ENCODE measurements at places on chromosomes 12 and 14.

DNA sequence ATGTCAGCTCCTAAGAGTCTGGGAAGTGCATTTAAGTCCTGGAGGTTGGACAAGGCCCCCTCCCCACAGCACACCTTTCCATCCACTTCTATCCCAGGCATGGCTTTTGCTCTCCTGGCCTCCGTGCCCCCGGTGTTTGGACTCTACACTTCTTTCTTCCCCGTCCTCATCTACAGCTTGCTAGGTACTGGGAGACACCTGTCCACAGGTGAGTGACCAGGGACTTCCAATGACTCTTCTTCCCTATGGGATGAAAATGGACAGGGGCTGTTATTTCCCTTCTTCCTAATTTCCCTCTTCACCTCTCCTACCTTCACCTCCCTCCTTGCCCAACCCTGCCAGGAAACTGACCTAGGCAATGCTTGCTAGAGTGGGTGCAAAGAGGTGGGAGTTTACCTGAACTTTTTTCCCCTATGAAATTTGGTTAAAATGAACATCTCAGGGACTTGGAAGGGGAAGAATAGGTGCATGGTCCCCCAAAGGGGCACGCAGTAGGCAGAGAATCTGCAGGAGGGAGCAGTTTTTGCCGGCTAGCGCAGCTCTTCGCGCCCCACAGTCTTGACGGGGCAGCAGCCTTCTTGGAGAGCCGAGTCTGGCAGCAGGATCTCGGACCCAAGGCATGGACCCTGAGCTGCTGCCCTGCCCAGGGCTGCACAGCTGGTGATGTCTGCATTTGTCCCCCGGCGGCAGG lies 9.2 kb downstream of the ARHGEF25 start:
- no peak for DNase-seq

DNA sequence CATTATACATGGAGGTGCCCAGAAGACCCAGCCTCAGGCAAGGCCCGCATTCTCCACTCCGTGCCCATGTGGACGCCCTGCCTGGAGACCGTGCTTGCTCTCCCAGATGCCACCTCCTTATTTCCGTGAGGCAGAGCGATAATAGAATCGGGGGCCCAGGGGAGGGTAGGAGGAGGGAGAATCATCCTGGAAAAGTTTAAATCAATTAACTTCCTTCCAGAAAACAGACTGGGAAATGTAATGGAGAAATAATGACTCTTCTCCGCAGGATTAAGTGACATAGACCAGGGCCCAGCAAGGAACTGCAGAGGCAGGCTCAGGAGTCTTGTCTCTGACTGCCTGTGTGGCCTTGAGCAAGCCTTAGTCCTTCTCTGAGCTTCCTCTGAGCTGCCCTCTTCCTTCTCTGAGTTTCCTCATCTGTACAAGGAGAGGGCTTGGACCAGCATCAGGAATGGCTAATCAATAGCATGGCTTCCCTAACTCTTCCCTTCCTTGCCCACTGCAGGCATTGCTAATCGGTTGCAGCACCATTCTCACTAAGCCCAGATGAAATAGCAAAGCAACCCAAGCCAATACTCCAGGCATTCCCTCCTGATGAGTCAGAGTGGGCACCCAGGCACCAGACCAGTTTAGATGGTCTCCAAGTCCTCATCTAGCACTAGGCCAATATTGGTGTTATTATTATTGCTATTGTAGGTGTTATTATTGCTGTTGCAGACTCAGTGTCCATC lies 11.3 kb upstream of the FAM222A start:
- no peak for DNase-seq

DNA sequence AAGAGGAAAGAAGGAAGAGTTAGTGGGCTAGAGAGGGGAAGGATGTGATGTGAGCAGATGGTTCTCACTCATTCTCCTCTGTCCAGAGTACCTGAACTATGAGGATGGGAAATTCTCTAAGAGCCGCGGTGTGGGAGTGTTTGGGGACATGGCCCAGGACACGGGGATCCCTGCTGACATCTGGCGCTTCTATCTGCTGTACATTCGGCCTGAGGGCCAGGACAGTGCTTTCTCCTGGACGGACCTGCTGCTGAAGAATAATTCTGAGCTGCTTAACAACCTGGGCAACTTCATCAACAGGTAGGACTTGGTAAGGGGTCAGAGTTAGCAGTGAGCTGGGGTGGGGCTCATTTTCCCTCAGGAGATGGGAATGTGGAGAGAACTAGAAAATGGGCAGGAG lies 7.6 kb downstream of the DDIT3 start:
- no peak for DNase-seq

GRCh38 chr14:58073516-58073915 lies 78.5 kb downstream of the ARMH4 start:
- no peak for DNase-seq

DNA sequence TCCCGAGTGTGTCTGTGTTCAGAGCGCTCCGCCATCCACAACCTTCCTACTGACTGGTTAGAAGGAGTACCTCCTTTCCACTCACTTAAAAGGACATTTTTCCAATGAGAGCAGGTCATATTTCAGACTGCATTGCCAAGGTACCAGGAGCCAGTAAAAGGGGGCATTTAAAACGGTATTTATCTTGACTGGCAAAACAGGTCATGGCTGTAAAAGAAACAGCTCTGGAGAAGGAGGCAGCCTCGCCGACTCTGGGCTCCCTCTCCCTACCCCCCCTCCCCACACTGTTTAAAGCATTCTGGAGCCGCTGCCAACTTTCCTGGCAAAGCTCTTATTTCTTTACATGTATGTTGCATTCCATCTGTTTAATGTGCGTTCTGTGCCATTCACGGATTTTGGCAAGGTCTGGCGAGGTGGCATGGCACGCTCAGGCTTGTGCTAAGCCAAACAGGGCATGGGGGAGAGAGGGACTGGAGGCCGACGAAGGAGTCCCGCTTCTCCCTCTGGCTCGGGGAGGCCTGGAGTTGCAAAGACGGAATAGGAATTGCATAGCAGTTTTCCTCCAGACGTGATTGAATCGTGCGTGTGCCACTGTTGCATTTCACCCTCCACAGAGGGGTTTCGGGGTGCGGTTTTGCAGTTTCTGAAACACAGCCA lies 41.2 kb upstream of the MED13L start:
- DNase-seq = no peak
